ENCODE measurements at places on chromosomes 4 and X. TPM values are rescaled to one million over a fixed set of nuclear protein-coding genes. Genes with fewer than 3 reads are reported as not detected.

The COL25A1 gene
- total RNA-seq: 0.13 TPM

The RHOXF2B gene
- total RNA-seq: not detected

The CSAG1 gene
- not detected for total RNA-seq

The PHKA2 gene
- 7.4 TPM for total RNA-seq

The UCP1 gene
- total RNA-seq: not detected

The COX7B gene
- total RNA-seq: 362 TPM

The TEX13B gene
- not detected for total RNA-seq

The OPN1LW gene
- 0.51 TPM for total RNA-seq

The SUPT20HL1 gene
- not detected for total RNA-seq

The ZNF185 gene
- total RNA-seq: 6.5 TPM

The GRPEL1 gene
- 18.8 TPM for total RNA-seq

GRCh38 chr4:177131736-177132135 is 177.9 kb upstream of the NEIL3 start:
- DNase-seq: no peak

DNA sequence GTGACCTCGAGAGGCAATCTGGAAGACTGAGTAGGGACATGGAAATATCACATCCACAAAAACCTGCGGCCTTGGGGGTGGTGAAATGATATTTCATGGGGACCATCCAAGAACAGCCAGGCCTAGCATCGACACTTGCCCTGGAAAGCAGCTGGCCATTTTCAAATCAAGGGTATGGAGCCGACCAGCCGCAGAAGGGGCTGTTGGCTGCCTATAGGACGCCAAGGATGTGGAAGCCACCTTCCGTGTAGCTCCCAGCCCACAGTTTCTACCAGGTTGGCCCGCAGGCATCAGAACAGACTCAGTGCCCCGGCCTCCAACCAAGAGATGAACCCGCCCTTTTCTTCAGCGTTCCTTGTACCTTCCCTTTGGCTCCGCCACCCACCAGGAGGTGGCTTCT is 5.4 kb upstream of the LOC101059915 start:
- no peak for DNase-seq

DNA sequence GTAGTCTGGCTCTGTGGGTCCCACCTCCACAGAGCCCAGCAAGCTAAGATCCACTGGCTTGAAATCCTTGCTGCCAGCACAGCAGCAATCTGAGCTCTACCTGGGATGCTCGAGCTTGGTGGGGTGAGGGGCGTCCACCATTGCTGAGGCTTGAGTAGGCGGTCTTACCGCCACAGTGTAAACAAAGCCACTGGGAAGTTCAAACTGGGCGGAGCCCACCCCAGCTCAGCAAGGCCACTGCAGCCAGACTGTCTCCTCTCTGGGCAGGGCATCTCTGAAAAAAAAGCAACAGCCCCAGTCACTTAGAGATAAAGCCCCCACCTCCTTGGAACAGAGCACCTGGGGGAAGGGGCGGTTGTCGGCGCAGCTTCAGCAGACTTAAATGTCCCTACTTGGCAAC is 243.2 kb upstream of the POF1B start:
- DNase-seq: no peak

GRCh38 chr4:74772106-74772505 is 22.2 kb downstream of the BTC start:
- DNase-seq: no peak

GRCh38 chr4:6128221-6128850 is 72.0 kb downstream of the JAKMIP1 start:
- no peak for DNase-seq

GRCh38 chr4:85707611-85708010 is 232.7 kb downstream of the ARHGAP24 start:
- peak; percentile 18 for DNase-seq

DNA sequence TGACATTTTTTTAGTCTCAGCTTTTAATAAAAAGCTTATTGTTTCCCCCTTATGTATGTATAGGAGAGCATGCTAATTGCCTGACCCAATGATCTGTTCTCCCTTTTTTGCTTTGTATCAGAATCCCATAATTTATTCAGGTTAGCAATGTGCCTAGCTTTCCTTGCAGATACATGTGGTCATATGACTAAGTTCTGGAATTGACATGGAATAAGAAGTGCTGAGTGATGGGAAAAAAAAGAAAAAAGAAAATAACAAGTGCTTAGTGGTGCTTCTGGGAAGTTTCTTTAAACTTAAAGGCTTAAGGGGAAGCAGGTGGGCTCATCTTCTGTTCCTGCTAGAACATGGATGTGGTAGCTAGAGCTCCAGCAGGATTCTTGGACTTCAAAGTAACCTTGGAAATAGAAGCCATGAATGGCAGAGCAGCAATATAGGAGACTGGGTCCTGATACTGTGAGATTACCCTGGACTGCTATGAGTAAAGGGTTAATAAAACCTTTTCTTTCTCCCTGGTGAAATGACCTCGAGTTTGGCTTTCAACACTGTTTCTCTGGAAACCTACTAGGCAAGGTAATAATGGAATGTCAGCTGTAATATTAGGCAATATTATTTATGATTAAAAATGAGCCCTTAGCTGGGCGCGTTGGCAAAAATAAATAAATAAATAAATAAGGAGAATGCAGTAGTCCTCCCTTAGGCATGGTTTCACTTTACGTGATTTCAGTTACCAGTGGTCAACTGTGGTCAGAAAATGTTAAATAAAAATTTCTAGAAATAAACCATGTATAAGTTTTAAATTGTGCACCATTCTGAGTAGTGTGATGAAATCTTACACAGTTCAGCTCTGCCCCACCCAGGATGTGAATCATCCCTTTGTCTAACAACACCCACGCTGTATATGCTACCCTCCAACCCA is 16.7 kb upstream of the RBM41 start:
- DNase-seq: no peak

GRCh38 chrX:139766545-139766983 is 58.6 kb upstream of the MCF2 start:
- DNase-seq: no peak

GRCh38 chr4:1542516-1543320 is 136.5 kb upstream of the NKX1-1 start:
- DNase-seq: no peak

- no peak for DNase-seq
These were observed 194.3 kb downstream of the ARHGAP24 start for GRCh38 chr4:85669204-85669603.

DNA sequence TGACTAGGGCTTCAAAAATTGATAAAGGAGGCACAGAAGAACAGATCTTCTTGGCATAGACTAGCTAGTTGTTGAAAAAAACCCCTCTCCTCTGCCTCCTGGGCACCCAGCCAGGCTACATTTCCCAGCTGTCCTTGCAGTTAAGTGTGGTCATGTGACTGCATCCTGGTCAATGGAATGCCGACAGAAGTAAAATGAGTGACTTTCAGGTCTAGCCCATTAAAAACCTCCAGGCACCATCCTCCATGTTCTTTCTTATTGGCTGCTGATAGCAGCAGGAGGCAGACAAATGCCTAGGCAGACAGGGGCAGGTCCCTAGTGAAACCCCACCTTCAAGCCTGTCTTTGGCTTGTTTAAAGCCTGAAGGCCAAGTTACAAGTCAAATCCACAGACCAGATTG is 35.3 kb downstream of the ATXN3L start:
- no peak for DNase-seq

DNA sequence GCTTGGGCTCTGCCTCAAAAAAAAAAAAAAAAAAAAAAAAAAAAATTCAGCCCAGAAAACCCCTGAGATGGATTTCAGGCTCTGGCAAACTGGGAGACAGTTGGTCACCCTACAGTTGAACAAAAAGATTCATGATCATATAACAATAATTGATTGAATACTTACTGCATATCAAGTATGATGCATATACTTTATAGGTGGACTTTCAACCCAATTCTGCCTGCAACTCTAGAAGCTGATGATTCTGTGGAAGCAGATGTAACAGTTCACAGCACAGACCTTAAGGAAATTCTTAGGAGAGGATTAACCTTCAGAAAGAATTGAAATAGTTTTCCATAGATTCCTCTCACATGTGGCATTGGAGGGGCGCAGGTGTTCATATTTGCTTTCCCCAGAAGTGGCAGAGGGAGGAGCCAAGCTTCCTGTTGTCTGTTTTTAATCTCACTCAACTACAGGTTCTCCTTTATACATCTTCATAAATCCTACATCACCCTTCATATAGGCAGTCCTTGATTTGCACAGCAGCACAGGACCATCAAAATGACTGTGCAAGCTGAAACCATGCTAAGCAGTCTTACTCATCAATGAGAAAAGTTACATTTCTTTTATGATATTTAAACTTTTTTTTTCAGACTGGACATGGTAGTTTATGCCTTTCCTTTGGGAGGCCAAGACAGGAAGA is 149.4 kb upstream of the KLF3 start:
- no peak for DNase-seq

- DNase-seq: no peak
These were observed 6.7 kb downstream of the TBL1X start for GRCh38 chrX:9471571-9471985.

DNA sequence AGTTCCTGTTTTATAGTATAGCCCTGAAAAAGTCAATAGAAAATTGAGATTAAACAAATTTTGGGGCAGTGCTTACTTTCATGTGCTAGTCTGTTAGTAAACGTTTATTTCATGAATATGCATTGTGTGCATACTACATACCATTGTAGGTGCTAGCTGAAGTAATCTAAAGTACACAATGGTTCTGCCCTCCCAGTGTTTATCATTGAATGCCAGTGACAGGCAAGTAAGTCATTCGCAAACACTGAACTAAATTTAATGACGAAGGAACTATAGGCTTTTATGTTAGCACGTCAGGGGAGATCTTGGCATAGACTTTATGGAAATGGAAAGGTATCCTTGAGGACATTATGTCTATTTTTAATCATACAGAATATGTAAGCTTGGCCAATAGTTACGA is 426.9 kb upstream of the EPHA5 start:
- DNase-seq: no peak

DNA sequence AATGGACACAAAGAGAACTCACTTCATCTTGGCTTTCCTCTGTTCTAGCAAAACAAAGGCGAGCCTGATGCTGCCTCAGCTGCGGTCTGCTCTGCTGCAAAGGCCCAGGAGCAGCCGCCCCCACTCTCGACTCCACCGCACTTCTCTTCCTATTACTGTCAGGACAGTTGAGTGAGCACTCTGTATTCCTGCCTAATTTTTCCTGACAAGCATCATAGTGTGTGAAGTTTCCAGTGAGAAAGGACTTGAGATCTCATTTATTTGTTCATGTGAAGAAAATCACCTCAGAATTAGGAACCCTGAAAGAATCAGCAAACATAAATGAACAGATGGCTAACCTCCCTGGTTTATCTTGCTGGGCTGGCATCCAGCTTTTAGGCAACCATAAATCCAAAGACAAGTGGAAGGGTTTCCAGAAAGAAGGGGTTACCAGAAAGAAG is 15.6 kb downstream of the SCARB2 start:
- no peak for DNase-seq

- DNase-seq: no peak
These were observed 19.2 kb downstream of the OTC start for GRCh38 chrX:38371641-38372040.

DNA sequence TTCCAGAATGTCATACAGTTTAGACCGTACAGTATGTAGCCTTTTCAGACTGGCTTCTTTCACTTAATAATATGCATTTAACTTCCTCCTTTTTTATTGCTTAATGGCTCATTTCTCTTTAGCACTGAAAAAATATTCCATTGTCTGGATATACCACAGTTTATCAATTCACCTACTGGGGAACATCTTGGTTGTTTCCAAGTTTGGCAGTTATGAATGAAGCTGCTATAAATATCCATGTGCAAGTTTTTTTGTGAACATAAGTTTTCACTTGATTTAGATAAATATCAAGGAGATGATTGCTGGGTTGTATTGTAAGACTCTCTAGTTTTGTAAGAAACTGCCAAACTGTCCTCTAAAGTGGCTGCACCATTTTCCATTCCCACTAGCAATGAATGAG is 375.5 kb downstream of the PCDH18 start:
- DNase-seq: no peak

GRCh38 chr4:35464964-35465528 is 779.3 kb downstream of the ARAP2 start:
- DNase-seq: no peak

GRCh38 chrX:1750267-1750666 is 135.4 kb downstream of the ASMT start:
- DNase-seq: no peak

DNA sequence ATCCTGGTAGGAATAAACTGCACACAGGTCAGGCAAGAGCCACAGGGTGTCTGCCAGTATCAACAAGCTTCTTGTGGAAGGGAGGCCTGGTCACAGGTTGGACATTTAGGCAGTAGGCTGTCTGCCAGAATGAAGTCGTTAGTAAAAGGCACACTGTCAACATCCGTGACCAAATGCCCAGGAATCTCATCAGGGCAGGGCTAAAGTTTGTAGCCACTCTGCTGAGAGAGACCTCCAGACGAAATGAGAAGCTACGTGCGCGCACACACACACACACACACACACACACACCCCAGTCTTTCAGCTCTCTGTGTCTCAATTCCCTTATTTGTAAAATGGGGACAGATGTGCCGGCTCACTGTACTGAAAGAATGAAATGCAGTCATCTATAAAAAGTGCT is 408.7 kb upstream of the ZFP42 start:
- no peak for DNase-seq
